Activated T-cell treated with anti-CD3 and anti-CD28 coated beads, Interleukin-2, amount 50 U/mL, for 72 hours (primary cell): ENCODE measurements at places on chromosomes 3 and 15. TPM values are rescaled to one million over a fixed set of nuclear protein-coding genes. Genes with fewer than 3 reads are reported as not detected.
A peak's percentile ranks its signal among the peaks of the same experiment; 100 is the strongest.

The CPNE9 gene
- 0.46 TPM for total RNA-seq

The FBXL22 gene
- total RNA-seq: 0.79 TPM

The BOC gene
- 0.31 TPM for total RNA-seq

GRCh38 chr3:129553719-129554118 is 10.7 kb downstream of the H1-8 start:
- no peaks in the 10 kb centered on the region for H3K36me3 ChIP-seq
- H3K4me3 ChIP-seq: peak overlapping the region; percentile 61
- H3K27me3 ChIP-seq: peaks cover 14% of the 10 kb centered on the region

GRCh38 chr3:141427764-141428163 is 59.1 kb upstream of the RASA2 start:
- H3K36me3 ChIP-seq: peaks cover 9% of the 10 kb centered on the region
- no peak overlapping the region for H3K27ac ChIP-seq
- H3K4me3 ChIP-seq: no peak overlapping the region

- peak overlapping the region; percentile 12 for H3K27ac ChIP-seq
- DNase-seq: peak; percentile 1
- H3K4me1 ChIP-seq: peaks cover 6% of the 10 kb centered on the region
- peaks cover 5% of the 10 kb centered on the region for H3K27me3 ChIP-seq
These were observed 141.1 kb upstream of the PTPRG start for GRCh38 chr3:61420136-61420759.

DNA sequence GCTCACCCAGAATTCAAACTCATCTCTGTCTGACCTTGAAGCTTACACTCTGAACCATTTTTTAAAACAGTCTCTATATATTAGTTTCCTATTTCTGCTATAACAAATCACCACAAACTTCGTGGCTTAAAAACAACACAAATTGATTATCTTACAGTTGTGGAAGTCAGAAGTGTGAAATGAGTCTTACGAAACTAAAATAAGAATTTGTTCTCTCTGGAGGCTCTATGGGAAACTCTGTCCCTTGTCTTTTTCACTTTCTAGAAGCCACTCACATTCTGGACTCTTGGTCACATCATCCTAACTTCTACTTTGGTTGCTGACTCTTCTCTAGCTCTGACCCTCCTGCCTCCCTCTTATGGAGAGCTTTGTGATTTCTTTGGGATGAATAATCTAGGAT is 429.3 kb upstream of the THBS1 start:
- H3K27me3 ChIP-seq: no peaks in the 10 kb centered on the region
- DNase-seq: no peak
- no peak overlapping the region for H3K4me3 ChIP-seq
- H3K36me3 ChIP-seq: no peaks in the 10 kb centered on the region
- no peaks in the 10 kb centered on the region for H3K4me1 ChIP-seq
- no peak overlapping the region for H3K27ac ChIP-seq

GRCh38 chr15:87619161-87619960 is 637.2 kb downstream of the NTRK3 start:
- H3K27me3 ChIP-seq: no peaks in the 10 kb centered on the region
- no peaks in the 10 kb centered on the region for H3K36me3 ChIP-seq
- DNase-seq: no peak
- H3K27ac ChIP-seq: no peak overlapping the region

- peaks cover 2% of the 10 kb centered on the region for H3K36me3 ChIP-seq
- H3K27me3 ChIP-seq: no peaks in the 10 kb centered on the region
- H3K4me3 ChIP-seq: no peak overlapping the region
- peaks cover 11% of the 10 kb centered on the region for H3K4me1 ChIP-seq
- H3K27ac ChIP-seq: no peak overlapping the region
- no peak for DNase-seq
These were observed 53.3 kb downstream of the TIPARP start for GRCh38 chr3:156727519-156728205.

DNA sequence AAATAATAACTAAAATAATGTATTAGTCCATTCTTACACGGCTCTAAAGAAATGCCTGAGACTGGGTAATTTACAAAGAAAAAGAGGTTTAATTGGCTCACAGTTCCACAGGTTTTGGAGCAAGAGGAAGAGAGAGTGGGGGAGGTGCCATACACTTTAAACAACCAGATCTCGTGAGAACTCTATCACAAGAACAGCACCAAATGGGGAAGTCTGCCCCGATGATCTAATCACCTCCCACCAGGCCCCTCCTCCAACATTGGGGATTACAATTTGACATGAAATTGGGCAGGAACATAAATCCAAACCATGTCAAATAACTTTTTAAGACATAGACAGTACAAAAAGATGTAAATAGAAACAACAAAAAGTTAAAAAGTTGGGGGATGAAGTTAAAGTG is 63.2 kb downstream of the ILDR1 start:
- H3K27ac ChIP-seq: peak overlapping the region; percentile 69
- H3K4me1 ChIP-seq: no peaks in the 10 kb centered on the region
- peaks cover 7% of the 10 kb centered on the region for H3K27me3 ChIP-seq
- H3K36me3 ChIP-seq: no peaks in the 10 kb centered on the region
- H3K4me3 ChIP-seq: no peak overlapping the region
